ENCODE measurements at places on chromosomes 4 and X.

DNA sequence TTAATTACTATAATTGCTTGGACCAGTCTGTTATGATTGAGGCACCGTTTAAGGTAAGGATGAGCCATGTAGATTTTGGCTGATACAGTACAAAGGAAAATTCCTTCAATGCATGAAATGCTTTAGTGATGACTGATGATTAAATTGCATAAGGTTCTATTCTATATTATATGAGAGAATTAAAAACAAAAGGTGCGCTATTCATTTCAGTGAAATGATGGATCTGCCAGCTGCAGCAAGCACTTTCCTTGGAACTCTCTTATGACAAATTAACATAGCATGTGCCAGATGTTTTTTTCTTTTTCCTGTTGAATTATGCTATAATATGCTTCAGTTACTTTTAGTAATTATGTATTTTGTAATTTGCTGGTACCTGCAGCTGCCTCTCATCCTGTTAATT is 98.5 kb downstream of the JADE1 start:
- no peak for DNase-seq

- no peak for DNase-seq
These were observed 49.4 kb downstream of the SERTM2 start for GRCh38 chrX:111560801-111561200.

DNA sequence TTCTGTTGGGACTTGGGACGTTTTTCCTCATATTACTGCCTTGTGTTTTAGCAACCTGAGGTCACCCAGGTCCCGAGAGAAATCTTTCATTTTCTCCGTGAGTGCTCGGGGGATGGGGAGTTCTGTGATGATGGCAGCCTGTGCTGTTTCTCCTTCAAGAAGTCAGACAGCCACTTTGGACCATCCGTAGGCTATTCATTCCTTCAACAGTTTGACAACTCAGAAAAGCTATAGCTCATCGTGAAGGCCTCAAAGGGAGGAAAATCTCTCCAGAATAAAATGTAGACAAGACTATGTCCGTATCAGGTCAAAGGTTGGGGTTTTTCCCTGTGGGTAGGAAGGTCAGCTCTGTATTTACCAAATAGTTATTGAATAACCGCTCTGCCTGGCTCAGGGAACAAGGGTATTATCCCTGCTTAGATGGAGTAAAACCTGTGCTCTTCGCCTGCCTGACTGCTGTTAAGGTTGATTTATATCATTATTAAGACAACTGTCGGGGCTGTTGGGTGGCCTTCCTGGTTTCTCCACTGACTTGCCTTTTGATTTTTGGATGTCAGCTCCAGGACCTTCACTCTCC is 36.6 kb downstream of the FAM114A1 start:
- no peak for DNase-seq

GRCh38 chr4:58636381-58636780 is 1526.2 kb upstream of the IGFBP7 start:
- no peak for DNase-seq

- DNase-seq = no peak
These were observed 89.7 kb upstream of the NDP start for GRCh38 chrX:44062840-44063239.

DNA sequence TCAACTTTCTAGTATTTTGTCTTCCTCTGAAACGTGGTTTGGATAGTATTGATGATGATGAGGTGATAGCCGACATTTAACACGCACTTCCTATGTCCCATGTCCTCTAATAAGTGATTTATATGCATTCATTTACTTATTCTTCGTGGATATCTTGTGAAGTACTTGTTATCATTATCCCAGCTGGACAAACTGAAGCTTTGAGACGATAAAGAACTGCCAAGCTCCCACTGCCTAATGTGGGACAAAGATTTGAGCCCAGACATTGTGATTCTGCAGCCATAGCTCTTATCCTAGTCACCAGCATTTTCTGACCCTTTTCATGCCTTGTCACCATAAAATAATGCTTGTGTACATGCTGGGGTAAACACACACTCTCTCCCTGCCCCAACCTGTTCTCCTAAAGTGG is 92.5 kb downstream of the RAPGEF2 start:
- DNase-seq = no peak

- DNase-seq = no peak
These were observed 145.5 kb upstream of the DUSP21 start for GRCh38 chrX:44698357-44698756.

DNA sequence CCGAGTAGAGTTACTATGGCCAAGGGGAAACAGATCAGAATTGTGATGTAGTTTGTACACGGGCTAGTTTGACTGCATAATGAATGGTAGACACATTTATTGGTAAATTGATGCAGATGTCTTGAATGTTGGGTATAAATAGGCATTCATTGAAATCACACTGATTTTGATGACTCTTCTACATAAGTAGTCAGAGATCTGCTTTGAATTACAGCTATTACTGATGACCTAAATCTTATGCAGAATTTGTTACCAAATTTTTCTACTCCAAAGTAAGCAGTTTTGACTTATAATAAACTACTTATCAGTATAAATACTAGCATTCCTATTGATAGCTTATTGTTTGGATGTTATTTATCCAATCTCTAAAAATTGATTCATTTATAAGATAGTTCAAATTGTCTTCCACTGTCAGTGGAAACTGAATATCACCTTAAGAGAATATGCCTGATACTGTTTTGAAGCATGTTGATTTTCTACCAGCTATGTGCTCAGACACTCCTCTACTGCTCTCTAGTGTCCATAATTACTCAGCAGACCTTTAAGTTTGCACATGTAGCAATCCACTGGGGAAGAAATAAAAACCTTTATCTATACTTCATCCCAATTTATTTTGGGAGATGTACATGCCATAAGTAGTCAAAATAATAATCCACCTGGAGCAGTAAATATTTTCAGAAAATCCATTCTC is 120.3 kb downstream of the RASL11B start:
- DNase-seq = no peak

DNA sequence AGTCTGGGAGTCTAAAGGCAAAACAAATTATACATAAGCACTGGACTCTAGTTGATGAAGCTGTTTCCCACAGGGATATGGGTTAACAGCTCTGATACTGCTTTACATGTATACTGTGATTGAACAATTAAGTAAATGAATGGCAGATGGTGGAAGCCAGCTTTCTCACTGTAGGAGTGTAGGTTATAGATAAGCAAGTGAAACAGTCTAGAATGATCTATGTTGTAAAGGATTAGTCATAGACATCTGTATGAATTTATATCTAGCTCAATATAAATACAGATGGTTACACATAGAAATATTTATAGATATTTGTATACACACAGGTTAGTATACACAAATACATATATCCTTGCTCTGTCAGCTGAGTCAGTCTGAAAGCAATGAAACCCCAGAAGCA is 276.1 kb downstream of the PPARGC1A start:
- no peak for DNase-seq

DNA sequence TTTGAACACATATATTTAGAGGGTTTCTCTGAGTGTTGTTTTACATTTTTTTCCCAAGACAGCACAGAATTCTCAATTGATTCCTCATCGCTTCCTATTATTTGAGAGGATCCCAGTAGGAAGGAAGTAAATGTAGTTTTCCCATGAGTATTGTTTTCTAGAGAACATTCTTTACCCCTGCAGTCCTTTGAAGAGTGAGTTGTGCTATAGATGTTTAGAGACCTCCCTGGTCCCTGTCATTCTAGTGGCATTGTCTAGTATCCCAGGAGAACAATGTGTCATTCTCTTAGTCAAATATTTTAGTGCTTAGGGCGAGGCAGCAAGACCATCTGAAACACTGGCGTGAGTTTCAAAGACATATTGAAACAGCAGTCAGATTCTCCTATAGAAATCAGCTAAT is 32.5 kb downstream of the SORBS2 start:
- no peak for DNase-seq

DNA sequence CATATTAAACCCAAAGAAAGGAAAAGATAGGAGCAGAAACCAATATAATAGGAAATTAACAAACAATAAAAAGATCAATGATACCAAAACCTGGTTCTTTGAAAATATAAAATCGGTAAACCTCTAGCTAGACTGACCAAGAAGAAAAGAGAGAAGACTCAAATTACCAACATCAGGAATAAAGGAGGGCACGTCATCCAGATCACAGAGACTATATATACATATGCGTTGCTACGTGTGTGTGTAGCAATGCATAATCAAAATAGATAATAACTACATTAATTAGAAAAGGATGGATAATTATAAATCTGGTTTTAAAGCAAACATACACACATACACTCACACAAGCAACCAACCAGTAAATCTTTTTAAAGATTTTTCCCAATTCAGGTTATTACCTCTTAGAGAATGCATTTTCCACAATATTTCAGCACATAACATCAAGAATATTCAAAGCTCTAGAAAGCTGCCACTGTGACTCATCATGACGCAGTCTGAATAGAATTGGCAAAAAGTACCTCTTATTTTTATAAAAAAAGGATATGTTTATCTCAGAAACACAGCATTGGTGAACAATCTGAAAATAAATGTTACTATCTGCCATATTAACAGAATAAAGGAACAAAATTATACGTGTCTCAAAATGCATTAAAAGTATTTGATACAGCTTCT is 41.4 kb upstream of the USP9X start:
- DNase-seq = no peak

DNA sequence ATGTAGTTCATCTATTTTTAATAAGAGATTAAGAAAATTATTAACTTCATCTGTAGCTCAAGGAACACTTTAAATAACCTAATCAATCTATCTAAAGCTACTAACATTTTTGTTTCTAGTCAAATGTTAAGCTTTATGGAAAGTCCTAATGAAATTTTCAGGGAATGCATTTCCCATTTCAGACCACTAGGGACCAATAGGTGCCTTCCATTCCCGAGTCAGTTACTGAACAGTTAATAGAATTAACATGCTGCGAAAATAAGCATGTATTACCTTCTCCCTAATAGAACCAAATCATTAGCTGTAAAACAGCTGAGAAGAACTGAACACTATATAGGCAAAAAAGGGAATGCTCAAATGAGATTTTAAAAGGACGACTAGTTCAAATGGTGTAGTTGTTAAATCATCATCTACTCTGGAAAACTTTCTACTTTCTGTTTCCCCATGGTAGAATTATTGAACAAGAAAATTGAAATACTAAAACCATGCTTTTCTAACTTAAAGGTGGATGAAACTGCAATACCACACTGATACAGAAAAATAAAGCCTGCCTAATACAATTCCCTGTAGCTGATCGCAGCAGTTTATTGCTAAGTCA is 22.5 kb downstream of the STX18 start:
- no peak for DNase-seq

DNA sequence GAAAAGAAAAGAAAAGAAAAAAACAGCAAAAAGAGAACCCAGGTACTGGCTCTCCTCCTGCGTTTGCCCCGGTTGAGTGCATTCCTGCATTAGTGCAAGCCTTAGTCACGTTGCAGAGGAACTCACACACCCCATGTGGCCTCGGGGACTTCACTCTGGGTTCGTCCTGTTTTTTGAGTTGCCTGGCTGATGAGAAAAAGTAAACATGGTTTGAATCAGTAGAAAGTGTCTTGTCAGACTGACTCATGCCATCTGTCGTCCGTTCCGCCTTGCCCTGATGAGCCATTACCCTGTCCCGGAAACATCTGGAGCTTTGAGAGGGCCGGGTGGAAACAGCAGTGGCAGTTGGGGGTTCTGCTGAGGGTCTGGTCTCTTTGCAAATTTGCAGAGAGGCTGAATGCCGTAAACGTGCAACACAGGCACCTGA is 16.3 kb downstream of the CD99 start:
- DNase-seq = peak; percentile 58

- no peak for DNase-seq
These were observed 202.9 kb downstream of the NSUN7 start for GRCh38 chr4:40952672-40953071.

- DNase-seq = no peak
These were observed 23.5 kb downstream of the OTC start for GRCh38 chrX:38375891-38376290.

- DNase-seq = no peak
These were observed 2183.2 kb upstream of the AGA start for GRCh38 chr4:179625406-179625805.

DNA sequence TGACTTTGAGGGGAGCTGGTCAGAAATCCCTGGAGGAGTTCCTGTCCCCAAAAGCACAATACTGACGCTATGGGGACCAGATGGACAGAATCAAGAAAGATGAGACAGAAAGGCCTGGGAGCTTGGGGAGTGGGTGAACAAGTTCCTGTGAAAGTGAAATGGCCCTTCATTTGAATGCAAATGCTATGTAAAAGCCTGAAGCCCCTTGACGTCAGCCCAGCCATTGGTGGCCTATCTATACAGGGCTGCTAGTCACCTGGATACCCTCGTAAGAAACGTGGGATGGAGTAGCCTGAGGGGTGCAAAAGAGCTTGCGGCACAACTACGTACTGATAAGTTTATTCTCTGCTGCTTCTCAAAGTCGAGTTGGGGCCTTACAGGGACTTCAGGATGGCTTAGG is at the start of gene CDX4:
TSS of gene CDX4 (plus strand) at position 223 of the 400 bp plus-strand sequence. CDS start 201 bp downstream, outside the sequence.
- no peak for DNase-seq

GRCh38 chr4:94506822-94507221 is 55.1 kb downstream of the PDLIM5 start:
- no peak for DNase-seq

DNA sequence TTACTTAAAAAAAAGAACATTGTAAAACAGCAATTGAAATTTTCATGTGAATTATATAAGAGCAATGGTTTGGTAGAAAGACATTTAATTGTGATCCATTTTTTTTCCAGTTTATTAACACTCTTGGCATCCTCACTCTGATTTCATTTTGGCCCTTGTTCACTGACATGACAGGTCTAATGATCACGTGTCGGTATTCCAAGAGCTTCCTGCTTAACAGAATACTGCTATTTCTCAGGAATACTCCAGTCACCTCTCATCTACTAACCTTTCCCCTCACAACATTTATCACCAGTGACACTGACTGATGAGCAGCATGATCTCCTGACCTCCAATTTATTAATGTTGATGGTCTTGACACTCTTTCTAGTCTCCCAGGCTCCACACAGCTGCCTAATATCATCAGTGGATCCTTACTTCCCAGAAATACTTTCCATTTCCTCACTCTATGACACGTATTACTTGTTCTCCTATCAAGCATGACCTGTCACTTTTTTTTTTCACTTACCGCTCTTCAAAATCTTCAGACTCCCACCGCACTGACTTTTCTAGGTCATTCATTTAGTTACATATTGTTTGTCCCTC is 847.8 kb upstream of the SLIT2 start:
- no peak for DNase-seq

- DNase-seq = no peak
These were observed 172.7 kb upstream of the USP9X start for GRCh38 chrX:40912576-40912975.

GRCh38 chrX:18002791-18003190 is 141.7 kb upstream of the RAI2 start:
- no peak for DNase-seq

- no peak for DNase-seq
These were observed 135.2 kb upstream of the HPGD start for GRCh38 chr4:174657472-174657871.

GRCh38 chrX:56248492-56248891 is 16.3 kb downstream of the KLF8 start:
- DNase-seq = peak; percentile 30

GRCh38 chr4:174674305-174674840 is 152.1 kb upstream of the HPGD start:
- no peak for DNase-seq
